ENCODE measurements at places on chromosomes 6 and 20. TPM values are rescaled to one million over a fixed set of nuclear protein-coding genes. Genes with fewer than 3 reads are reported as not detected.

Gene LPA
- total RNA-seq: not detected

Gene ADGB
- total RNA-seq: not detected

Gene CAPN11
- not detected for total RNA-seq

Gene LAMA4
- total RNA-seq: 33.5 TPM

GRCh38 chr20:25273046-25273445 is 25.2 kb downstream of the PYGB start:
- DNase-seq: peak; percentile 49

DNA sequence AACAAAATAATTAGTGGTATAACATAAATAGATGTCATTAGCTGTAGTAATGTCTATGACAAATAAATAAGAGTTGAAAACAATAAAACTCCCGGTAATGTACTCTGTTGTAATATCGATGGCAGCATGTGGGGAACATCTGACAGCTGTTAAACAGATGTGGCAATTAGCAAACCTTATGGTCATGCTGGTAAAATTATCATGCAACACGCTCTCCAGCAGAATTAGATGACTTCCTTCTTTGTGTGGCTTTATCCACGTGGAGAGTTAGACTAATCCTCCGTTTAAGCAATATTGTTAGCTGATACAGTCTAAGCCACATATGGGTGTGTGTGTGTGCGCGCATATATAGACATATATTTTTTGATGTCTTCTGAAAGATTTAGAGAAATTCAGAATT is 77.7 kb upstream of the ZFP64 start:
- DNase-seq: no peak

DNA sequence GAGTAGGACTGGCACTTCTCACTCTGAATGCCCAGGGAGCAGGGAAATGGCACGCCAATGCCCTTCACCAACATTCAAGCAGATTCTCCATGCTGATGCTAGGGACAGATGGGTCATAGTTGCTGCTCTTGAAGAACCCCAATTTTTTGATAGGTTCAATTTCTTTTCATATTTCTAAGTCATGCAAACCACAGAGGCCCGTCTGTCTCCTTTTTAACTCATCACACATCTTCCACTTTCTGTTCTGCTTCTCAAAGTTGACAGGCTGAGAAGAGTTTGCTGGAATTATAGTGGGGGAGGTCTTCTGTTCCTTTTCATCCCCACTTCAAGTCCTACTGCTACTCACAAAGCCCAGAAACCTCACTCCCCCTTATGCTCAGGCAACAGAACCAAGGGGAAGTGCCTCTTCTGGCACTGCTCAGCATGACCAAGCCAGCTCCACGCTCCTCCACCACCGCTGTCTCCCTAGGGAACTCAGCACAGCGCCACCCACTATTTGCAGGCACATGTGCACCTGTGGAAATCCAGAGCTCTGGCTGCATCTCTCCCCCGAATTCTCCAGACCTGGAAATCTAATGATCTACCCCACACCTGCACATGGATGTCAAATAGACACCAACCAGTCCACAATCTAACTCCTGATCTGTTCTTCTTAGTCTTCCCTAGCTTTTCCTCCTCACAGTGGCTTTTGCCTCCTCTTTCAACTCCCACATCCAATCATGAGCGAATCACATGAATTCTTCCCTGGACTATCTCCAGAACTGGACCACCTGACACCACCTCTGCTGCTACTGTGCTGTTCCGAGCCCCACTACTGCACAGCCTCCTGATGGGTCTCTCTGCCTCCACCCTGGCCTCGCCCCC is 10.7 kb downstream of the ZBTB24 start:
- DNase-seq: no peak

DNA sequence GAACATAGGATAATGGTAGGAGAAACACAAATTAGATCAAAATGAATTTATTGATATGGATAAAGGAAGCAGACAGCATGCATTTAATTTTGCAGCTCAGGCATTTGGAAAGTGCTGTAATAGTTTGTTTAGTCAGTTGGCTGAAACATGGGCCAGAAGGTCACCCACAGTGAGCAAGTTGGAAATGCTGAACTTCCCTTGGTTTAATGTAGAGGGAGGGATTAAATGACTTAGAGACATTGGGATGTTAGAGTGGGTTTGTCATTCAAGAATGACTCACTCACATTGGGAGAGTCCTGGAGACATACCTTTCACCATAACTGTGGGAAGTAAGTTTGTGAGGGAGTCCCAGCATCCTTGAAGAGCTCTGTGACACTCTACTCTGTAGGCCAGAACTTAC is 231.5 kb upstream of the PLCB4 start:
- DNase-seq: no peak

- DNase-seq: no peak
Observed at GRCh38 chr6:49453221-49453620, 9.8 kb downstream of the MMUT start.

DNA sequence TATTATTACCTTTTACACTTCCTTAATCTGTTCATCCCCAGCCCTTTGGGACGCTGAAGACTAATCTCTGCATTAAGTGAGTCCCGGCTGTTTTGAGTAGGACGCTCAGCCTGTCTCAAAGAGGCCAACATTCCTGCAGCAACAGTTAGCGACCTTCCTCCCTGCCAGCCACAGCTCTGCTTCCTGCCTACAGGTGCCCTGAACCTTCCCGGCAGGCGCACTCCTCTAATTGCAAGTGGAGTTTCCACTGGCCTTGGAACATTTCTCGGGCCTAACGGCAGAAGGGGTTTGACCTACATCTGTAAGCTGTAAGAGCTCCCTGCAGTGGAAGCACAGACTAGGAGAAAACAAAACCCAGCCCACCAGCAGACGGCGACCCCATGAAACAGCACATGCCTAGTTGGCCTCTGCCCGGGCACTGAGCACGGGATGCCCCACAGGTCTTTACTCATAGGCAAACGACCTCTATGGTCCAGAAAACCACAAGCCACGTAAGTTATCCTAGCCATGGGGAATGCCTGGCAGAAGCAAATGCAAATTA is 137.9 kb downstream of the DTNBP1 start:
- DNase-seq: no peak

GRCh38 chr20:53949319-53949839 is 121.0 kb downstream of the BCAS1 start:
- DNase-seq: peak; percentile 73

- DNase-seq: no peak
Observed at GRCh38 chr6:9373308-9373707, 938.0 kb upstream of the SLC35B3 start.

GRCh38 chr6:151075930-151076555 is 163.7 kb upstream of the AKAP12 start:
- no peak for DNase-seq

- peak; percentile 75 for DNase-seq
Observed at GRCh38 chr6:1611572-1612298, 2.0 kb downstream of the FOXC1 start.

DNA sequence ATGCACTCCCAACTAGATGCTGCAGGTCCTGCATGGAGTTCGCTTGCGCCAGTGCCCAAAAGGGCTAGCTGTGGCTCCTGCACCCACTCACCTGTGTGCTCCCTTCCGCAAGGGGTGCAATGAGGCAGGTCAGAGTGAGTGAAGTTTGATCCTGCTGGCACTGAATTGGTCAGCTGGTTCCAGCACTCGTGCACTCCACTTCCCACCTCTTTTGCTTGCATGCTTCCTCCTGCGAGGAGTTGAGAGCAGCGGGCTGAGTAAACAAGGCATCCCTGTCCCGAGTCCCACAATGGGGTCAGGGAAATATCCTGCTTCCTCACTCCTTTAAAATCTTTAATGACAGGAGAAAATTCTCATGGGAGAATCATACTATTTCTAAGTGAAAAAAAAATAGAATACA is 86.2 kb downstream of the LCA5 start:
- no peak for DNase-seq

DNA sequence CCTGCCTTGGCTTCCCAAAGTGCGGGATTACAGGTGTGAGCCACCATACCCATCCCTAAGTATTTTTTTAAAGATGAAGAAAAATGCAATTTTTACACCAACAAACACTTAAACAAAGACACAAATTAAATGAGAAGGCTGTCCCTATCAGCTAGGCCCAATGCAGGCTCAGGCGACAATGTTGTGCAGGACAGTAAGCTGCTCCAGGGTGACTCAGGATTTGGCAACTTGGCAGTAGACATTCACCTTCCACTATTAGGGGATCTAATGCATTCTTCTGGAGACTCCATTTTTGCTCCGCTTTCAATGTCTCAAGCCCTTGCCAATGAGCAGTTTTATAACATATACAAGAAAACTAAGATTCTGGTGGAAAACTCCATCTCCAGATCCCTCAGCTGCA is 19.7 kb downstream of the NDRG3 start:
- no peak for DNase-seq
